ENCODE measurements at places on chromosomes 16 and 17.

DNA sequence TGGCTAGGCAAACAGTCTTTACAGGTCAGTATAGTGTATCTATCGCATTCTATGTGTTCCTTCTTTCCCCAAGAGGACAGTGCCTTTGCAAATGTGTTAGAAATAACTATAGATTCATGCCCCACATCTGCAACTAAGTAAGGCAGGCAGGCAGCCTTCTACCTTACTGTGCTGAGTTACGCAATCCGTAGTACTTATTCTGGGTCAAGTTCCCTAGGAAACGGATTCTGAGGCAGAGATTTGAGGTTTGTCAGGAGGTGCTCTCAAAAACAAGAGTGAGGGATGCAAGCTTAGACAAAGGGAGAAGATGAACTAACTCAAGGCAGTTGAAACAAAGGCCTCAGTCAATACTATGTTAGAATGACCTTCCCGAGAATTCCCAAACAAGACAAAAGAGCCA lies 12.7 kb upstream of the ANKFY1 start:
- DNase-seq = no peak

DNA sequence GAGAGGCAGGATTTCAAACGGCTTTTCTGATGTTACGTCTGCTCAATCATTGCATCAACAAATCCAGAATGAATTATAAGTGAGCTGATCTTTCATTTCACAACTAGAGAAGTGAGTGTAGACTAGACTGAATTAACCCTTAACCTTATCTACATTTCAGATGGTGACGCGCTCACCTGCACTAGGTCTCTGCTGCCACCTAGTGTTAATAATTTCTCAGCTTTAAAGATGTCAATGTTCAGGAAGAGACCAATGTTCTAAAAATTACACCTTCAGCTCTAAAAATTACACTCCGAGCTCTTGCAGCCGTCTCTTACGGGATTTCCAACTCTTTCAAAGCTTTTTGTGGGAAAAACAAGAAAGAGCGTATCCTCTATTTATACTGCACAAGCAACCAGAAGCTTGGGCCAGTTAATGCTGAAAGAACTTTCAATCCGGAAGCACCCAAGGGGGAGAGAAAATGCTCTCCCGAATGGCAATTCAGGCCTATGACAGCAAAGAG lies 88.2 kb upstream of the FA2H start:
- no peak for DNase-seq

- DNase-seq = no peak
These were observed 191.4 kb upstream of the CDH5 start for GRCh38 chr16:66175058-66175457.

DNA sequence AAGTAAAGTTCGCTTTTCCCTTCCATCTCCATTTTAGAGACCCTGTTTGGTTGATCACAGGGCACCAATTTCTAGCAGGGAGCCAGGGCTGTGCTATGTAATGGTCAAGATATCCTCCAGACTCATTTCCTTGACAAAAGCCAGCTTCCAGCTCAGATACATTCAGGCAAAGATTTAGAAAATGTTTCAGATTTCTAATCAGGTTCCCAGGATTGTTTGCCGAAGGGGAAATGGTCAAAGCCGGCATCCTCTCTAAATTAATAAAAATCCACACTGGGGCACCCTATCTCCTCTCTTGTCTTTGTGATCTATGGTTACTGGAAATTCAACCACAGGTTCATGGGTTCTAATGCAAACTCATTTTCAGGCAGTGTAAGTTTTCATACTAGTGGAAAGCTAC lies 686.8 kb upstream of the KIF2B start:
- no peak for DNase-seq

GRCh38 chr16:85334718-85335583 lies 222.7 kb upstream of the CIBAR2 start:
- no peak for DNase-seq

- DNase-seq = no peak
These were observed 54.2 kb downstream of the LDHD start for GRCh38 chr16:75062135-75062975.

DNA sequence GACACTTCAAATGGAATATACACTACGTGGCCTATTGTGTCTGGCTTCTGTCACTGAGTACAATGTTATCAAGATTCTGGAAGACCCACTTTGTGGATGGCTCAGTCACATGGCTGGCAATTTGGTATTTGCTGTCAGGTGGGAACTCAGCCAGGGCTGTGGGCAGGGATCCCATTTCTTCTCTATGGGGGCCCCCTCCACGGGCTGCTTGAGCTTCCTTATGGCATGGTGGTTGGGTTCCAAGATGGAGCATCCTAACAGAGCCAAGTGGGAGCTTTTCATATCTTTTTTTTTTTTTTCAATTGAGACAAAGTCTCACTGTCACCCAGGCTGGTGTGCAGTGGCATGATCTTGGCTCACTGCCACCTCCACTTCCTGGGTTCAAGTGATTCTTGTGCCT lies 18.0 kb upstream of the CEP20 start:
- DNase-seq = no peak

DNA sequence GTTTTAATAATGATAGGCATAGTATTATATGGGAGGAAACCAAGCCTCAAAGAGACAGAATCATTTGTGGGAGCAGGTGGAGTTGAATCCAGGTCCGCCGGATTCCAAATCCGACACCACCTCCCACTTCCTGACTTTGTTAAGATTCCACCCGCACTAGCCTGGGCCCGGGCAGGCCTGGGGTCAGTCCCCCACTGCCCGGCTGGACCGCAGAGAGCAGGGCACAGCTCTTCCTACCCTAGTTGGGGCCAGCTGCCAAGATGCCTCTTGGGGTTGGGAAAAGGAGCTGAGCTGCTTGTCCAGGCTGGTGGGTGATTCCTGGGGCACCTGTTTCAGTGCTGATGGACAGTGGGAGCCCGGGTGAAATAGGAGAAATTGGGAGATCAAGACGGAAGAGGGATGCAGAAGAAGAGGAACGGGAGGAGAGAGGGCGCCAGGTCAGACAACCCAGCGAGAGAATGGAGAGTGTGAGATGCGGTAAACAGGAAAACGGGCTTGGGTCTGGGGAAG lies 53.9 kb downstream of the OR1D5 start:
- no peak for DNase-seq

DNA sequence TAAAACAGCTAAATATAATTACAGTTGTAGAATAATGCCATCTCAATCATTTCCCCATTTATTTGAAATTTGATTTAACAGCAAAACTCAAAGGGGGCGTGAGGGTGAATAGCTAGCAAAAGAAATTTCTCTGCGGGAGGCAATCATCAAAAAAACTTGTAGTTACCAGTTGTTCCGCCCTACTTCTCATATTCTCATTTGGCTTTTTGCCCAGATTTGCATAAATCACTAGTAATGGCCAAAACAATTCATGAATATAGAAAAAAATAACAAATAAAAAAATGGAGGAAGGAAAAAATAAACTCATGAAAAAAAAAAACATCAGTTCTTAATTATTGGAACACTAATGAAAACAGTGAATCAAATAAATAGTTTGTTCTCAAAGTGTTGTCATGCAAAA lies 722.6 kb upstream of the KIF2B start:
- DNase-seq = no peak

DNA sequence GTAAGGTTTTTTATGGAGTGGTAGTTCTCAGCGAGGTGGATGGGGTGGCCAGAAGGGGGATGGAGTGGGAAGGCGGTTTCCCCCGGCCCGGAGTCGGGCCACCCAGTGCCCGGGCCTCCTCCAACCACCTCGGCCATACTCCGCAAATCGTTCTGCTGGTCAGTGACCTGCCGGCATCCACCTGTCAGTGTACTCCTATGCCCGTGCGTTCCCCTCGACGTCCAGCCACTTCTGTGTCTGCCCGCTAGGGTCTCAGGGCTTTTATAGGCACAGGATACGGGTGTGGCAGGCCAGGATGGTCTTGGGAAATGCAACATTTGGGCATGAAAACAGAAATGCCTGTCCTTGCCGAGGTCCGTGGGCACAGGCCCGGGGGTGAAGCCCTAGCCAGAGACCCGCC lies 19.3 kb upstream of the ASGR2 start:
- no peak for DNase-seq

GRCh38 chr16:67397812-67398545 lies 4.7 kb upstream of the TPPP3 start:
- DNase-seq = no peak

GRCh38 chr16:85778873-85779272 lies 20.5 kb downstream of the EMC8 start:
- DNase-seq = no peak

GRCh38 chr17:62732125-62732524 lies 76.0 kb downstream of the MARCHF10 start:
- no peak for DNase-seq

- DNase-seq = no peak
These were observed 20.9 kb upstream of the ZFPM1 start for GRCh38 chr16:88432174-88432573.

DNA sequence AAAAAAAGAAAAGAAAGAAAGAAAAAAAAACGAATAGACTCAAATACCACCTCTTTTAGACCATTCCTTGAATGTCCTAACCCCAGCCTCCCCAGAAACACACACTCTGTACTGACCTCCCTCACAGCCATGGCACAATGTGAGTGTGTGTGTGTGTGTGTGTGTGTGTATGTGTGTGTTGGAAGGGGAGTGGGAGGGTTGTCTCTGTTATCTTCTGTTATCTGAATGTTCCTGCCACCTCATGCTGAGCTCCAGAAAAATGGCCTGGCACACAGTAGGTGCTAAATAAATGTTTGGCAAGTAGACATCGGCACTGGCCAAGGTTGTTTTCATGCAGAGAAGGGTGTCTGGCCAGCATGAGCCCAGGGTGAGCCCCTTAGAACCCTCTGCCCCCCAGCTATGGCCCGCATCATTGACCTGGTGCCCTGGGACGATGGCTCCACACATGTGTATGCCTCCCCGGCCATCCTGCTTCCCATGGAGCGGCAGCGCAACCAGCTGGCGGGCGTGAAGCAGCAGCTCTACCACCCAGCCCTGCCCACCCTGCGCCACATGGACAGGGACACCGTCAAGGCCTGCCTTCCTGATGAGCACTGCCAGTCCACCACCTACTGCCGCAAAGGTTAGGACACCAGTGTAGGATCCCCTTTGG lies 6.6 kb upstream of the CNGB1 start:
- DNase-seq = no peak

DNA sequence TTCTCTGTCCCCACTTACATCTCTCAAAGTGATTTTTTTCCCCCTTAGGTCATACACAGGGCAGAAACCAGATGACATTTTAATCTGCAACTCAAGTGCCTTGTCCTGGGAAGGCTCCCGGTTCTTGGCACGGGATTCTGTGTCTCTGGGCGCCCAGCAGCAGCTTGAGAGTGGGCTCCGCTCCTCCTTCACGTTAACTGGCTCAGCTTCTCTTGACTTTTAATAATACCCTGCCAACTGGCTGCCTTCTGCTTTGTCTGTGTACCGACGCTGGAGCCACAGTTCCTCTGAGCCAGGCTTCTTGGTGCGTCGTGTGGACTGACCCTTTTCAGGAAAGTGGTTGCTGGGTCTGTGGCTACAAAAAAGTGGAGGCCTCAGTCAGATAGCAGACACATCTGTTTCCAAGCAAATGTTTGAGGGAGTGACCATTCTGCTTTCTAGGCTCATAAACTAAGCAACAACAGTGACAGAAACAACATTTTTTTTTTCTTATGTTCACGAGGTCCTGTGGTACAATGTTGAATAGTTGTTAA lies 64.9 kb downstream of the IRF8 start:
- no peak for DNase-seq

DNA sequence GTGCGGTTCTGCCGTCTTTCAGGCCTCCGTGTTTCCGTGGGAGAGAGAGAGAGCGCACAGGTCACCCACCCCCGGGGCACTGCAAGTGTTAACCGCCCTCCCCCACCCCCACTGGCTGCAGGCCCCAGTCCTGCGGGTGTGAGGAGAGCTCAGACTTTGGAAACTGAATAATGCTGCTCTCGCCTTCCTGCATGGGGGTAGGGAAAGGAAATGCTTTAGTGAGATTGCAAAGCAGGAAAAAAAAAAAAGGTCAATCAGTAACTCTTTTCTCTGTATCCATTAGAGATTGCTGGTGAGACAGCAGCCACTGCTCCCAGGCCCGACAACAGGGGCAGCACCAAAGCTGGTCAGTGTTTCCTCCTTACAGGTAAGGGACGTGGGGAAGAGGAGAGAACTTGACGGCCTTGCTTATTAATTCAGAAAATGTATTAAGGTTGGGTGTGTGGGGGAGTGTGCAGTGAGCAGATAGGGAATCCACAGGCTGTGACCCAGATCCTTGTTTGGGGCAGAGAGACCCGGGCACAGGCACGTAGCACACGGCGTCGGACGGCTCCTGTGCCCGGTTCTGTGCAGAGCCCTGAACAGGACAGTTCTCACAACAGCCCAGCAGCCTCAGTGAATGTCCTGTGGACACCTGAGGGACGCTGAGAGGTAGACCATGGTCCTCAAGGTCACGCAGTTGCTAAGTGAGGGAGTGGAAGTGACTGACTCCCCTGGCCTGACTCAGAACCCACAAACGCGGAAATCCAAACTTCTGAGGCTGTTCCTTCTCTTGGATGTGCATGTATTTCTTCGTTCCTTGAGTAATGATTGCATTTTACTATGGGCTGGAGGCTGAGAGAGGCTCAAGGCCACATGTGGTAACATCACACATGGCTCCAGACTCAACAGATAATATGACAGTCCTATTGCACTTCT lies 156.5 kb downstream of the FOXL1 start:
- no peak for DNase-seq

- no peak for DNase-seq
These were observed 3.3 kb upstream of the XYLT1 start for GRCh38 chr16:17474037-17474436.

GRCh38 chr16:89546781-89547180 lies 13.7 kb upstream of the RPL13 start:
- no peak for DNase-seq

GRCh38 chr17:43766413-43767052 lies 7.9 kb upstream of the SOST start:
- DNase-seq = no peak

DNA sequence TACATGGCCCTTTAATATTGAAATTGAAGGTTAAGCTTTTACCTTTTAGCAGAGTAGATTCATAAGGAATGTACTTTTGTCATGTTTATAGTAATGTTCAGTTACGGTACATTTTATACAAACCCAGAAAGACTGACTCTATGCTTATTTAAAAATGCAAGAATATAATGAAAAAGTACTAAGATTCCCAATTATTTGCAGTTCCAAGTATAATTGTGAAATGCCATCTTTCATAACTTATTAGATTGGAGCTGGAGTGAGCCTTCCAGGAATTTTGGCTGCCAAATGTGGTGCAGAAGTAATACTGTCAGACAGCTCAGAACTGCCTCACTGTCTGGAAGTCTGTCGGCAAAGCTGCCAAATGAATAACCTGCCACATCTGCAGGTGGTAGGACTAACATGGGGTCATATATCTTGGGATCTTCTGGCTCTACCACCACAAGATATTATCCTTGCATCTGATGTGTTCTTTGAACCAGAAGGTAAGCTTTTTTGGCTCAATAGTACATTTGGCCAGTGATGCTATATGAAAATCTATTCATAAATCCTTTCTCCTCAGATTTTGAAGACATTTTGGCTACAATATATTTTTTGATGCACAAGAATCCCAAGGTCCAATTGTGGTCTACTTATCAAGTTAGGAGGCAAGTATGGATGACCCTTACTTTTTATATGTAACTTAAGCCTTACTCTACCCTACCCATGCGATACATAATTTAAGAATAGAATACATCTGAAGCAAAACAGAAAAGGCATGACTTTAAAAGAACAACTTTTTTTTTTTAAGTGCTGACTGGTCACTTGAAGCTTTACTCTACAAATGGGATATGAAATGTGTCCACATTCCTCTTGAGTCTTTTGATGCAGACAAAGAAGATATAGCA lies 4.2 kb downstream of the SRSF2 start:
- no peak for DNase-seq
